ENCODE measurements at places on chromosomes 4 and X. TPM values are rescaled to one million over a fixed set of nuclear protein-coding genes. Genes with fewer than 3 reads are reported as not detected.

DNA sequence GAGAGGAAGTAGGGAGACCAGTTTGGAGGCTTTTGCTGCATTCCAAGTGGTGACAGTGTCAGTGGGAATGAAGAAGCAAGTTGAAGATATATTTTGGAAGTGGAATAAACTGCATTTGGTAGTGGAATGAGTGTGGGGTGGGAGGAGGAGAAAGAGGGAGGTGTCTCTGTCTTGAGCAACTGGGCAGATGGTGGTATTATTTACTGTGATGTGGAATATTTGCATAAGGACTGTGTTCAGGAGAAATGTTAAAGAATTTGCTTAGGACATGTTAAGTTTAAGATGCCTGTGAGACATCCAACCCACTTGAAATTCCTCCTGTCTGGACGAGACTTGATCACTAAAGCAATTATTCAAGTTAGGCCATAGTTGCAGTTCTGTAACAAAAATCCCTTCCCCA, 448.9 kb upstream of the AMOT start:
- no peak for DNase-seq

GRCh38 chr4:25767877-25768725, 94.7 kb downstream of the SEL1L3 start:
- DNase-seq, result peak; percentile 66

DNA sequence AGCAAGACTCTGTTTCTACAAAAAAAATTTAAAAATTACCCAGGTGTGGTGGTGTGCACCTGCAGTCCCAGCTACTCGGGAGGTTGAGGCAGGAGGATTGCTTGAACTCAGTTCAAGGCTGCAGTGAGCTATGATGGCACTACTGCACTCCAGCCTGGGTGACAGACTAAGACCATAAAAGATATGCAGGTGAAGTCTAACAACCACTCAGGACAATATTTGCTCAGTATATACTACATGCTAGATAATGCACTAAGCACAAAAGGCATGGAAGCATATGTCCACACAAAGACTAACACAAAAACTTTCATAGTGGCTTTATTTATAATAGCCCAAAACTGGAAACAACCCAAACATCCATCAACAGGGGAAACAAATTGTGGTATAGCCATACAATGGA, 57.7 kb upstream of the TXK start:
- no peak for DNase-seq

DNA sequence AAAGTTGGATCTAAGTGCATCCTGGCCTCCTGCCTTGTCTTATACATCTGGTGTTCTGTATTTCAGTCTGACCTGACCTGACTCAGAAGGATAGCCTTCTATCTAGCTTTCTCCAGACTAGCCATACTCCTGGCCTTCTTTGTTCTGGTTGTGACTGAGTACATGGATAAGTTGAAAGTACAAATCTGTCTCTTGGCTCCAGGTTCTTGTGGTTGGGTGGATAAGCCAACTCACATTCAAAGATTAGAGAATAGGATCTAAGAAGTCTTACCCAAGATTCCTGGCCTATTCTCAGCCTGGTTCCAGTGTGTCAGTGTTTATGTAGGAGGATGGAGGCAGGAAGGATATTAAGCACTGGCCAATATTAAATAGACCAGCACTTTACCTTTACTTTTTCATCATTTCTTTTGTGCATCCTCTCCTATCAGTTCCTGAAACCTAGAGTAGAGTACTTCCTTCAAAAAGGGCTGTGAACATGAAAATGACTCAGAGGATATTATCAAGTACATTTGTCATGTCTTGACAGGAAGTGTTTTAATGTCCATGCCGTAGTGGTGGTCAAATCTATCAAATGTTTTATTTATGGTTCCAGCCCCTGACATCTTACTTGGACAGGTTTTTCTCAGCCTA, 123.5 kb downstream of the IL15 start:
- no peak for DNase-seq

GRCh38 chr4:79679859-79680258, 271.8 kb upstream of the GK2 start:
- DNase-seq, result no peak

GRCh38 chr4:107824350-107825071, at the start of gene SGMS2:
Gene SGMS2, plus strand, starts transcription at chr4:107824932. Its CDS starts 70,622 bp downstream, at chr4:107895554.
- peak; percentile 90 for DNase-seq

DNA sequence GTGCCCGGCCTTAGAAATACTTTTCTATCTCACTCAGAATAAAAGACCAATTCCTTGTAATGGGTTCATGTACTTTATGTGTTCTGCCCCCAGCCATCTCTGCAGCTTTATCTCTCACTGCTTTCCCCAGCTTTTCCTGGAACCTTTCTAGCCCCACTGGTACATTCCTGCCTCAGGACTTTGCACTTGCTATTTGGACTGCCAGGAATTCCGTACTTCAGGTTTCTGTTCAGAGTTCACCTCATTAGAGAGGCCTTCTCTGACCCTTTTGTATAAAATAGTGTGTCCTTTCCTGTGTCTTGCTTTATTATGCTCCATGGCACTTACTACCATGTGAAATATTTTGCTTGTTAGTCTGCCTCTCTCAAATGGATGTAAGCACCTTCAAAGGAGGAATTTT, 112.5 kb downstream of the PDLIM5 start:
- DNase-seq, result no peak

DNA sequence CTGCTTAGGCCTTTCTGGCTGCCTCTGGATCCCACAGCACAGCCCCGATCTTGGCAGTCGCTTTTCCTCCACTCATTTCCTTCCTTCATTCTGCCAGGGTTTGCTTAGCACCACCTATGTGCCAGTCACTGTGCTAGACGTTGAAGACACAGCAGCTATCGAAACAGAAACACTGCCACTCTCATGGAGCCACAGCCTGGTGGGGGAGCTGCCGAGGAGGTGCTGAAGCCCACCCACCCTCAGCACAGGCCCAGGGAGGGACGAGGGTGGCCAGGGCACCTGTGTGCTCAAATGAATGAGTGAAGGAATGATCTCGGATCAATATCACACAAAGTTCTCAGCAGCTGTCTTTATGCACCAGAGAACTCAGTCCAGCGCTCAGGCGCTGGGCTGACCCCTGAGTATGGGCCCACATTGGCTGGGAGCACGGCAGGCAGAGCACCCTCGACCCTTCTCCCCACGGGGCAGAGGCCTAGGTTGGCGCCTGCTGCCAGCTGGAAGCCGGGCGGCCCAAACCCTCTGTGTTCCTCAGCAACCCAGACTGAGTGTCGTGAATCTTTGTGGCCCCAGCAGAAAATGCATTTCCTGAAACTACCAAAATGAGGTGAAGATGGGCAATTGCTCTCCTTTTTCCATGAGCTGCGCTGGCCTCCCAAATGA, 108.9 kb downstream of the SORCS2 start:
- no peak for DNase-seq

GRCh38 chr4:8346838-8347605, 77.5 kb downstream of the HTRA3 start:
- DNase-seq, result peak; percentile 25

GRCh38 chr4:41620594-41621256, 82.8 kb downstream of the LIMCH1 start:
- no peak for DNase-seq

- DNase-seq, result no peak
Observed at GRCh38 chrX:66200855-66201795, 37.1 kb downstream of the HEPH start.

Gene SHOX
- not detected for total RNA-seq

Gene H2BW2
- not detected for total RNA-seq

Gene UGT2B11
- 0.56 TPM for total RNA-seq

Gene FSTL5
- not detected for total RNA-seq

Gene KIT
- 1.0 TPM for total RNA-seq

Gene SULT1E1
- 5.1 TPM for total RNA-seq

Gene SYP
- 0.18 TPM for total RNA-seq

Data from right lobe of liver (tissue), 6 donors.